HCT116 (cell line): ENCODE measurements at places on chromosomes 4 and X. TPM values are rescaled to one million over a fixed set of nuclear protein-coding genes. Genes with fewer than 3 reads are reported as not detected.

- DNase-seq: no peak
Observed at GRCh38 chr4:124090021-124090420, 622.5 kb downstream of the ANKRD50 start.

- no peak for DNase-seq
Observed at GRCh38 chrX:79140731-79141130, 3.8 kb upstream of the GPR174 start.

GRCh38 chrX:50691820-50692219 is 122.2 kb downstream of the SHROOM4 start:
- peak; percentile 27 for DNase-seq

The HTATSF1 gene
- total RNA-seq: 39.7 TPM

GRCh38 chr4:76614589-76614988 is 179.6 kb downstream of the SHROOM3 start:
- DNase-seq: no peak

GRCh38 chr4:74671080-74671698 is 123.1 kb downstream of the BTC start:
- DNase-seq: peak; percentile 70

GRCh38 chrX:55169782-55170181 is 50.4 kb upstream of the PAGE5 start:
- no peak for DNase-seq

DNA sequence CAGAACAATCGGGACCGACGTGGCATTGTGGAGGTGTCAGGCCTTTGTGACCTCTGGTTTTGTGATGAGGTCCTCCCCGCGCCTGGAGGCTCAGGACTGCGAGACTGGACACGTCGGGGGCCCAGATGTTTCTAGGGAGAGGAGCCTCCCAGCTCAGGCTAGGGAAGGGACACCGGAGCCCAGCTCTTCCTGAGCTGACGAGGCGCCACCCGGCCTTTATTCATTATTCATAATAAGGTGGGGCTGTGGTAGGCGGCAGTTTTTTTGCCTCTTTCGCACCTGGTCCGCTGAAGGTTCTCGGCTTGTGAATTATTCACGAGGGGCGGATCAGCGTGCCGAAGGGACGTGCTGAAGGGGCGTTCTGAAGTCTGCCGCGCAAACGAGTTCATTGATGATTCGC is 2.3 kb upstream of the UBA1 start:
- peak; percentile 13 for DNase-seq

DNA sequence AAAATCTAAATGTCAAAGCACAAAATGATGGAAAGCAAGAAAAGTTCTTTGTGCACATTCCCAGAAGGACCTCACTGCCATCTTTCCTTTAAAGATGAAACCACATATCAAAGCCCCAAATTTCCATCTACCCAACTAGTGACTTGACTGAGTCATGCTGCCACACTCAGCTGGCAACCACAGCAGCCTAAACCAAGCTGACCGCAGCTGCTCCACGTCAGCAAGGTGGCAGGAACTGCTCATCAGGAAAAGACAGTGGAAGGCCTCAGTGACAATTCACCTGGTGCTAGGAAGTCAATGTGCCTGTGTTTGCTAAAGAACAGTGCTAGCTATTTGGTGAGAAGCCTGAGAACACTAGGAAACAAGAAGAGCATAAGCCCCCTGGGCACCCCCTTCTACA is 26.1 kb downstream of the ACOX3 start:
- DNase-seq: no peak

The FAM114A1 gene
- 35.6 TPM for total RNA-seq

The MID1 gene
- 48.8 TPM for total RNA-seq

- no peak for DNase-seq
Observed at GRCh38 chrX:17098516-17099247, 152.2 kb downstream of the REPS2 start.

GRCh38 chr4:1873291-1873690 is 2.1 kb downstream of the NSD2 start:
- DNase-seq: no peak

The RENBP gene
- total RNA-seq: 1.3 TPM

GRCh38 chr4:34721835-34722234 is 1522.5 kb downstream of the ARAP2 start:
- no peak for DNase-seq

The PAGE5 gene
- total RNA-seq: not detected

The EDNRA gene
- 2.0 TPM for total RNA-seq

- no peak for DNase-seq
Observed at GRCh38 chr4:170242471-170242870, 152.7 kb upstream of the AADAT start.
